ENCODE measurements at places on chromosomes 12 and 14. TPM values are rescaled to one million over a fixed set of nuclear protein-coding genes. Genes with fewer than 3 reads are reported as not detected.

- DNase-seq = no peak
Observed at GRCh38 chr14:90403065-90403464, 6.2 kb downstream of the CALM1 start.

DNA sequence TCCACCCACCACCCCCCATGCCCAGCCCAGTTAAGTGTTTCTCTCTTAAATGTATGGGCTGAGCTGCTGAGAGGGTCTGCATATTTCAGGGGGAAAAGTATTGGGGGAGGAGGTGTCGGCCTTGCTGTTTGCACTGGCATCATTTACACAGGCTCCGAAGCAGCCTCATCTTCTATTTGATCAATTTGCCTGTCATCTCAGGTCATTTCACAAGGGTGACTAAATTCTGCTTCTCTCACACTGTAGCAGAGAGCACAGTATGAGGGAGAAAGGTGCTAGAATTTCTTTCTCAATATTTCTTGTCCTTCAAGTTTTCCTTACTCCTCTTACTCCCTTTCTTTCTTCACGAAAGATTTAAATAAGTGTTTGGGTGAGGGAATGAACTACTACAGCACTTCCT is 135.9 kb downstream of the AACS start:
- DNase-seq = no peak

GDF3 gene
- 0.15 TPM for polyA plus RNA-seq

DNA sequence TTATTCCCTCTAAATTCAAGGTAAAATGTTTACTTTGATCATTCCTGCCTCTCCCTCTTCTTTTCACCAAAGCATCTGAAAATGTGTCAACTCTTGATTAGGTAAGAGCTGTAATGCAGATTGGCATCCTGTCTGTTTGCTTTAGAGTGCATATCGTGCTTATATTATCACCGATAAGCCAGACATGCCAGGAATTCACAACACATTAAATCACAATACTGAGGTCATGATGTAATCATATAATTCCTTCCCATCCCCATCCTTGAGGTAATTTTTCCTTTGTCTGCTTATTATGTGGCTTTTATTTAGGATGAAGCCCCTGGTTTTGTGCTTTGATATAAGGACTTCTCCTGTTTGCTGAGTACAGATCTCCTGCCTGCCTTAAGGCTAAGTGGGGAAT is 10.2 kb downstream of the DDX47 start:
- DNase-seq = no peak

SERPINA5 gene
- 1.2 TPM for polyA plus RNA-seq

DNA sequence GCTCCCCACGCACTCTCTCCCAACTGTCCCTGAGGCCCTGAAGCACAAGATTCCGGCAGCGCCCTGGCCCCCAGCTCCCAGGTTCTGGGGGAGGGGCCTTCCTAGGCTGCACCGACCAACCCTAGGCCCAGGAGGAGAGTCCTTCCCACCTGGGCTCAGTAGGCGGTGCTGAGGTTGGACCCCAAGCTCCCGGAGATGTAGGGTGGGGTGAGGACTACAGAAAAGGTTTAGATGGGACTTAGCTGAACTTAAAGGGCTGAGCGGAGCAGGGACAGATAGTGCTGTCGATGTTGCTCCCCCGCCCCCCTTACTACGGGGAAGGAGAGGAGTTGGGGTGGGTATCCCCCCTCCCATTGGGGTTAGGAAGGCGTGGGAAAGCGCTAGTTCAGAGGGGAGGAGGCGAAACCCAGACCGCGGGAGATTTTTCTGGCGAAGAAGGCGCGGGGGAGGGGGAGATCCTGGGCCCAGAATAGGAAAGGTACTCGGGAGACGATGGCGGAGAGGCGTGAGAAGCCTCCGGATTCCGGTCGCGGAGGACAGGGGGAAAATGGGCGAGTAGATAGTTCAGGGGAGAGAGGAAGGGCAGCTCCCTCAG is 4.2 kb upstream of the BAZ2A start:
- peak; percentile 49 for DNase-seq

- no peak for DNase-seq
Observed at GRCh38 chr14:30982533-30982932, 42.9 kb upstream of the AP4S1 start.

HOXC9 gene
- polyA plus RNA-seq = 19.2 TPM

GRCh38 chr12:4270831-4271716 is 2.5 kb upstream of the CCND2 start:
- DNase-seq = peak; percentile 82

BBOF1 gene
- 6.3 TPM for polyA plus RNA-seq

DNA sequence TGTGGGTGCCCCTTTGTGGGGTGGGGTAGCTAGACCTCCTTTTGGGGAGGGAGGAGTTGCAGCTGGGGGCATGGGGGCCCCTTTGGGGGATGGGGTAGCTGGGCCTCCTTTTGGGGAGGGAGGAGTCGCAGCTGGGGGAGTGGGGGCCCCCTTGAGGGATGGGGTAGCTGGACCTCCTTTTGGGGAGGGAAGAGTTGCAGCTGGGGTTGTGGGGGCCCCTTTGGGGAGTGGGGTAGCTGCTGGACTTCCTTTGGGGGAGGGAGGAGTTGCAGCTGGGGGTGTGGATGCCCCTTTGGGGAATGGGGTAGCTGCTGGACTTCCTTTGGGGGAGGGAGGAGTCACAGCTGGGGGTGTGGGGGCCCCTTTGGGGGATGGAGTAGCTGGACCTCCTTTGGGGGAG is 7.0 kb downstream of the NACA start:
- DNase-seq = no peak

GRCh38 chr12:94173660-94174265 is 25.4 kb downstream of the PLXNC1 start:
- DNase-seq = no peak

DNA sequence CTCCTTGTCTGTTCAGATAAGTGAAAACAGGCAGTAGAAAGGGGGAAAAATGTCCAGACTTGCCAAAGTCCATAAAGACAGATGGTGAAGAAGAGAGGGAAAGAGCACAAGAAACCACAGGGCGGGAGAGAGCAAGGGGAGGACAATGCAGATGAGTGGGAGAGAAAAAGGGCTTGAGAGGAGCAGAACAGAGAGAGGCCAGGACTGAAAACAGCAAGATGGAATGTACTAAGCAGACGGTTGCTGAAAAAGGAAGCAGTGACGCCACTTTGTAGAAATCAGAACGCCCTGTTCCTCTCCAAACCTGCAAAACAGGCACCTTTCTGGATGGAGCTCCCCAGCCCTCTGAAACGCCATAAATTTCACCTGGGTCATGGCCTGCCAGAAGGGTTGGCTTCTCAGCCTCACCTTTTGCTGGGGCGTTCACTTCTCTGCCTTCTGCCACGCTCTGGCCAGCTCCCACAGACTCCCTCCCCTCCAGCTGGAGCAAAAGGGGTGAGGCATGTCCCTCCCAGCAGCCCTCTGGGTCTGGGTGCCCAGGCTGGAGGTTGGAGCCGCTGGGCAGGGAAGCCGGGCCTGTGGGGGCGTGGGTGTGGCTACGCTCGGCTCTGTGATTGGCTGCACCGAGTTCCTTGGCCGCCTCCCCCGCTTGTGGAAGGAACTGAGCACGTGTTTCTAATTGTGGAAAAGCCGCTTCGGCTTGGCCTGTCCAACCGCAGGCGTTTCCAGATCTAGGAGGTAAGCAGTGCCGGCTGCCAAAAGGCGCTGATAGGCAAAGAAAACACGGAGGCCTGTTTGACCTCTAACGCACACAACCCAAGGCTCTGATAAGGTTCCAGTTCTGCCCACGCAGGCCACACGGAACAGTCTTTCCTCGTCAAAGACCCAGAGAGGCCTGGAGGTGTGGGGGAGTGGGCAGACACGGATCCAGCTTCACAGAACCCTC is 29.3 kb downstream of the SLC7A8 start:
- DNase-seq = peak; percentile 93

CFAP54 gene
- 0.44 TPM for polyA plus RNA-seq

- DNase-seq = peak; percentile 47
Observed at GRCh38 chr12:18261273-18261672, at the start of gene PIK3C2G. TSS of gene PIK3C2G (plus strand) at chr12:18261518. CDS start at chr12:18282082, 20,564 bp downstream.

EML1 gene
- polyA plus RNA-seq = 24.3 TPM

PTGDR gene
- 0.53 TPM for polyA plus RNA-seq

CLEC4C gene
- not detected for polyA plus RNA-seq

HEBP1 gene
- 63.2 TPM for polyA plus RNA-seq

NTF3 gene
- polyA plus RNA-seq = 2.0 TPM

PRMT5 gene
- 73.2 TPM for polyA plus RNA-seq

DNA sequence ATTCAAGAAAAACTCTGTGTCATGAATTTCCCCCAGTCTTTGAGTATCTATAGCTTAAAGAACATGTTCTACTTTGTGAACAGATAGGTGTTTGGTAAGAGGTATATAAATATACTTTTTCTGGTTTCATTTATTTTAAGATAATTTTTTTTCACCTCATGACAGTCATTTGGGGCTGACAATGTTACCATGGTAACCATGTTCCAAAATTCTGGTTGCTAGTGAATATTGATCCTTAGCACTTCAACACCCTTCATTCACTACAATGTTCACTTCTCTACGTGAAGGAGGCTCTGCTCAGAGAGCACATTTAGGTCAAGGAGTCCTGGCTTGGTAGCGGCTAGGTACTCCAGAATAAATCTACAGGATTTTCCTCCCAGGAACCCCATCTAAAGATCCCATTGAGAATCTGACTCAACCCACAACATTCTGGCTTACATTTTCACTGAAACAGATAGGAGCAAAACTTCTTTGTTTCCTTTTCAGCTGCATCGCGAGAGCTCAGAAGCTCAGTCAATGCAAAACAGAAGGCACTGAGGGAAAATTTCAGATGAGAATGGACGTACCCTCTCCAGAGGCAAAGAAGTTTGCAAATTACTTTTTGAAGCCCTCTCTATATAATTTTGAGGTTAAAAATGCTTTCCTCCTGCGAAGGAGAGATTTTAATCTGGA is 93.6 kb downstream of the ARF6 start:
- DNase-seq = peak; percentile 79

- peak; percentile 47 for DNase-seq
Observed at GRCh38 chr12:96404696-96405095, 4.5 kb upstream of the CDK17 start.

- DNase-seq = no peak
Observed at GRCh38 chr12:119931402-119931801, 54.3 kb upstream of the CIT start.

TMEM260 gene
- 10.6 TPM for polyA plus RNA-seq

DNA sequence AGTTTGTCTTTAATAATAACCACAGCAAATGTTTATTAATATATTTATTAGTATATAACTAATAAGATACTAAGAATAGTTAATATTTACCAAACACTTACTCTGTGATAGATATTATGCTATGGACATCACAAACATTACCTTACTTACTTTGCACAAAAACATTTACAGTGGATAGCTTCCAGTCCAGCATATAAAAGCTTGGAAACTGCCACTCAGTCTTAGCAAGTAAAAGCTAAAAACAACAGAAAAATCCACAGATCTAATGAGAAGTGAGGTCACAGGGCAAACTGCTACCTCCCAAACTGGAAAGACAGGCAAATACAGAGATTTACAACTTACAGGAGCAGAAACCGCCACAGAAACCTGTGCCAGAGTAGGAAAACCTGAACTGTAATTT is 99.8 kb downstream of the METTL25 start:
- no peak for DNase-seq

NFKBIA gene
- 45.9 TPM for polyA plus RNA-seq

COCH gene
- 5.8 TPM for polyA plus RNA-seq

DNA sequence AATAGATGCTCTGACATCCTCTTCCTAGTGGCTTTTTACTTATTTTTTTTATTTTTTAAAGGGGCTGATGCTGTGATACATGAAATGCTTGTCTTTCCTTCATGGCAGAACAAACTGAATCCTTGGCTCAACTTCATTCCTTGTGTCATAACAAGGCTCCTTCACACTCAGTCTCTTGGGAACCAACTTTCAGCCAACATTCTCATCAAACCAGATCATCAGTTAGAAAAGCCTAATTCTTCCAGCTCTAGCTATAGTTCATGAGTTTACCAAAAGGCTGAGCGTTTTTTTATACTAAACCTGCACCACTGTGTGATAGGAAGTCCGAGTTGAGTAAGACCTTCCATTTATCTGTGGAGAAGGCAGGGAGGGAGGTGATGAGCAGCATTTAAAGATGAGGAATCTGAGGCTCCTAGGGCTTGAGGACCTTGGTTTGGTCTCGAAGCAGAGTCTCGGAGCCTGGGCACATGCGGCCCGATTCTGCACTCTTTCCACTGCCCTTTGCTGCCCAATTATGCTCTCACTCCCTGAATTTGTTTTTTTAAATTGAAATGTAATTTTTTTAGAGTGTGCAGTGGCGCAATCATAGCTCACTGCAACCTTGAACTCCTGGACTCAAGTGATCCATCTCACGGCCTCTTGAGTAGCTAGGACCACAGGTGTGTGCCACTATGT is 8.2 kb downstream of the GPRC5D start:
- DNase-seq = peak; percentile 92

SAMD4A gene
- 52.8 TPM for polyA plus RNA-seq

DNA sequence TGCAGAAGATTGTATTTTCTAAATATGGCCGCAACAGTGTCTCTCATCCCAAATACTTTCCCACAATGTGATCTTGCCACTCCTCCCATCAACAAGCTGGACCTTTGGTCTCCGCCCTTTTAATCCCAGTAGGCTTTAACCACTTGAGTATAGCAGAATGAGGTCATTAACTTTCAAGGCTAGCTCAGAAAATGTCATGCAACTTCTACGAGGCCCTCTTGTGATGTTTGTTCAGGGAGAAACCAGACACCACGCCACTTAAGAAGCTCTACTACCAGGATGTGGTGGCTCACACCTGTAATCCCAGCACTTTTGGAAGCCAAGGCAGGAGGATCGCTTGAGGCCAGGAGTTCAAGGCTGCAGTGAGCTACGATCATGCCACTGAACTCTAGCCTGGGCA is 20.1 kb upstream of the OR6J1 start:
- DNase-seq = no peak

- DNase-seq = no peak
Observed at GRCh38 chr12:131098178-131098981, 144.7 kb downstream of the ADGRD1 start.

RARG gene
- 30.8 TPM for polyA plus RNA-seq

GRCh38 chr12:81084811-81085350 is 7.0 kb downstream of the ACSS3 start:
- DNase-seq = no peak

DNA sequence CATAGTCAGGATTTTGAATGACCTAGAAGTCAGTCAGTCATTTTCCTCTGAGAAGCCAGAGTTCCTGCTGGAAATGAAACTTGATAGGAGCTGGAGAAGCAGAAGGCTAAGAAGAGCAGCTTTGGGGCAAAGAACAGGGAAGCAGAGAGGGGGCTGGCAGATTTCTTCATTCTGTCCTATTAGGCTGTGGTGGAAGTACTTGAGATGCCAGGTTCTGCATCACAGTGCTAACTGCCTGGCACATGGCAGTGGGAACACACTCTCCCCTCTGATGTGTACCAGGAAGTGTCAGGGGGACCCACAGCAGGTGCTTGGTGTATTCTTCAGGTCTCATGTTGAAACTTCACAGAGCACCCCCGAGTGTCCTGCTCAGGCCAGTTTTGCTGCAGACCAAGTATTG is 61.0 kb downstream of the SUSD6 start:
- DNase-seq = no peak

DNA sequence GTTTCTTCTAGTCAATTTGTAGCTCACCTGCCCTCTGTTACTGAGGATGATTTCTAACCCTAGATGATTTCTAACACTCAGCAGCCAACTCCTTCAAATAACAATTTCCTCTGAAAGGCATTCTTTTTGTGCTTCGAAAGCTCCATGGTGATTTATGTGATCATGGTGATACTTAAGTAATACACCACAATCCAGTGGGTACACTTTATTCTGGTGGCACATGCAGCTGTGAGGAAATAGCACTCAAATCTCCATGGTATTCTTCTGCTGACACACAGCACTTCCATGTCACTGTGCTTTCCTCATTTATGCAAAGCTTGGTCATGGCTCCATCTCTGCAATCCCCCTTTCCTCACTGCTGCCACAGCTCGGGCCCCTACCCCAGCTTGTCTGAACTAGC is 73.7 kb downstream of the PTPN21 start:
- DNase-seq = no peak

BCL2L2 gene
- polyA plus RNA-seq = 26.1 TPM

GRCh38 chr12:76428117-76428516 is 79.9 kb upstream of the BBS10 start:
- no peak for DNase-seq

ARPC3 gene
- polyA plus RNA-seq = 133 TPM
